ENCODE measurements at places on chromosomes 5 and 9.

DNA sequence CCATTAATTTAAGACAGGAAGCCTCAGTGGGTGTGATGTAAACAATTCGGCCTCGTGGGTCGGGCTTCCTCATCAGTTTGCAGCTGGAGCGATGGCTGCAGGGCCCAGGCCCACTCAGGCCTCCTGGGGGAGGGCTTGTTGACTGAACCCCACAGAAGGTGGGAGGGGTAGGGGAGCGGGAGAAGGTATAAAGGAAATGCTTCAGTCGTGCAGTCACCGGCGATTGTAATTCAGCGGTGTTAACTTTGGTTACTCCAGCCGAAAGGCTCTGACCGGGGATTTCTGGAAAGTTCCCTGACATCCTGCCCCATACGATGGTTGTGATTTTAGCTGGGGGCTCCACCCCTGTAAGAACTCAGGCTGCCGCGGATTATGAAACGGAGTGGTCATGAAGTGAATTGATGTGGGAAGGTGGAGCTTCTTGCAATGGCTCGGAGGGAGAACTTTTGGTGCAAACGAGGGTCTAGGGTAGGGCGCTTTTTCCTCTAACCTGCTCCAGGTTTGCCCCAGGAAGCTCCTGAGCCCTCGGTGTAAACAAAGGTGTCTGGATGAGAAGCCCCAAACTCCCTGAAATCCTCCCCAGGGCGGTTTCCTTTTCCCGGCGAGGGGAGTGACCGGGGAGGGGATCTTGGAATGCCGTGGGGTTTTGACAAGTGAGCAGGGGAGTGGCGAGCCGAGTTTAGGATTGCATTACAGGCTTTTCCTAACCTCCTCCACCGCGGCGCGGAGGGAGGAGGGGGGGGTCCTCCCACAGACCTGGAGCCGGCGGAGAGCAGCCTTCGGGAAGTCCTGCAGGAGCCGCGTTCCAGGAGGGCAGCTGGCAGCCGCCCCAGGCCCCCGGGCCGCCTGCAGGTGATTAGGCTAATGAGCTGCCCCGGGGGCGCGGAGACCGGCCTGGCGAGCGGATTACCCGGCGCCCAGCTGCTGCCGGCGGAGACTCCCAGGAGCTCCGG lies 215.5 kb downstream of the PDZD2 start:
- DNase-seq = no peak

DNA sequence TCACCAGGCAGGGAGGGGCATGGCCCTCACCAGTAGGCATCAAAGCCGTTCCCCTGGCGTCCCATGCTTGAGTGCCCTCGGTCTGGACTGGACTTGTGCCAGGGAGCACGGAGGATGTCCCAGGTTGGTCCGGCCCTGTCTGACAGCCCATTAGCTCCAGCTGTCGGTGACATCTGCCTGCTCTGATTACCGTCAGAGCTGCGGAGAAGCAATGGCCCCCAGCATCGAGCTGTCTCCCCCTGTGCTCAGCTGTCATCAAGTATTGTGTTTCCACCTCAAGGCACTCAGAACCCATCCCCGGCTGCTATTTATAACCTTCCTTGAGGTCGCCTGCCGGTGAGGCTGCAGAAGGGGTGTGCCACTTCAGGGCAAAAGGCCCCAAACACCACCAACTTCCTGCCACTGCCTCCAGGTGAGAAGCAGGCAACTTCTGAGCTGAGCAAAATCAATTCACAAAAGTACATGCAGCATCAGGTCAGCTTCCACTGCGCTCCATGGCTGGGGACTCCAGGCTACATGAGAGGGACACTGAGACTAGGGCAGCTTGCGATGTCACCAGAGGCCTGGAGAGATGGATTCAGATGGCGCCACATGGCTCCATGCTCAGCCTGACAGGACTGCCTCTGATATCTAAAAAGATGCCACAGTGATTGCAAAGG lies 142.7 kb downstream of the C5orf15 start:
- DNase-seq = no peak

- no peak for DNase-seq
Measured at GRCh38 chr9:85249313-85249621, 492.5 kb downstream of the AGTPBP1 start.

DNA sequence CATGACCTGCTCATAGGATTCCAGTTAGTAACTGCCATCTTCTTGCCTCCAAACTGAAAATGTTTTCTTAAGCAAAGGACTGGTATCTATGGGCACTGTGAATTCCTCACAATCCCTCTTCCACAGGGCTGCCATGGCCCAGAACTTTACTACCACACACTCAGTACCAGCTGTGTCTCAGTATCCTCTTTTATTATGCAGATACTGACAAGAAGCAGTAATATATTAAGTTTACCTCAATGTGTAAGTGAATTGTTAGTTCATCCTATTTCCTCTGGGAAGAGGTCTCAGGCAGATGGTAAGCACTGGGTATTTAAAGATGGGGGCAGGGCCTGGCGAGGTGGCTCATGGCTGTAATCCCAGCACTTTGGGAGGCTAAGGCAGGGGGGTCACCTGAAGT lies 320.8 kb upstream of the RFX3 start:
- DNase-seq = no peak

- no peak for DNase-seq
Measured at GRCh38 chr5:135669416-135669815, 90.6 kb upstream of the CXCL14 start.

GRCh38 chr9:107675351-107676259 lies 186.0 kb upstream of the KLF4 start:
- DNase-seq = no peak

- no peak for DNase-seq
Measured at GRCh38 chr5:932628-933250, 40.1 kb downstream of the TRIP13 start.

DNA sequence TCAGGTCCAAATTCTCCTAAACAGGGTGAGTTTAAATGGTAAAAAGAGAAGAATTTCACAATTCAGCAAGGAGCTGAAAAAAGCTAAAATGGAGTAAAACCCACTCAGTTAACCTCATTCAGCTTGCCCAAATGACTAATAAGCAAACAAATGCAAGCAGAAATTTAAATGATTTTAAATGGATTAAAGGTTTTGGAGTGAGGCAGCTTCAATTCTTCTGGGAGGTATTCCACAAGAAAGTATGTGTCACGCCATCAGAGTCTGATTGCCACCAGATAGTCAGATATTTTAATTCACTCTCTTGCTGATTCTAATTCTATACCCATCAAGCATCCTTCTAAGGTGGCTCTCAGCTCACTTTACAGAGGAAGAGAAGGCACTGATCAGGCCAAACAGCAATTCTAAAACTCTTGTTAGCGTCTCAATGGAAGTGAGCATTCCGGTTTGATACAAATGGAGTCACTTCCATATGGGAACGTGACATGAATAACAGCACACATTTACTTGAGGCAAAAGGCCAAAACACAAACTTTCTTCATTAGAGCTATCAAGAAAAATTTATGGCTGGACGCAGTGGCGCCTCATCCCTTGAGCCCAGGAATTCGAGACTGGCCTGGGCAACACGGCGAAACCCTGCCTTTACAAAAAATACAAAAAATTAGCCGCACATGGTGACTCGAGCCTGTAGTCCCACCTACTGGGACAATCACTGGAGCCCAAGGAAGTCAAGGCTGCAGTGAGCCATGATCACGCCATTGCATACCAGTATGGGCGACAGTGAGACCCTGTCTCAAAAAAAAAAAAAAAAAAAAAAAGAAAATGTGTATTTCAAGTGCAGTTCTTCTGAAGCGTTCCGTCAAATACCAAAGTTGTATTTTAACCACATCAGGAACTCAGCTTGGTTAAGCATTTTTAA lies 2.0 kb downstream of the CLK4 start:
- DNase-seq = no peak

DNA sequence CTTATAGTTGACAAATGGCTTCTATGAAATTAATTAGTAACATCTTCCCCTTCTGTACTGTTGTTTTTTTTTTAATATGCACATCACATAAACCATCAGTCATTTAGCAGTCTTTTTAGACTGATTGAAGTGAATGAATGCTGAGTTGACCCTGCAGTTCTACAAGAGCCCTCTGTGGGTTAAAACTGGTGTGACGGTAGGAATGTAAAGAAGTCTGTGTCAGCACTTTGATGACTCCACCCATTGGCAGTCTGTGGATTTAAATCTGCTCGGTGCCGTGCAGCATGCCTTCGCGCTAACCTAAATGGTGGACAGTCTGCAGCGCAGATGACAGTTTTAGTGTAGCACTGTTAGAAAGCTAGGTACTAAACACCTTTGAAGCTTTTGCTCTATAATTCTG lies 3.1 kb downstream of the GTF3C4 start:
- no peak for DNase-seq

GRCh38 chr5:178313316-178313715 lies 80.7 kb upstream of the PHYKPL start:
- no peak for DNase-seq

DNA sequence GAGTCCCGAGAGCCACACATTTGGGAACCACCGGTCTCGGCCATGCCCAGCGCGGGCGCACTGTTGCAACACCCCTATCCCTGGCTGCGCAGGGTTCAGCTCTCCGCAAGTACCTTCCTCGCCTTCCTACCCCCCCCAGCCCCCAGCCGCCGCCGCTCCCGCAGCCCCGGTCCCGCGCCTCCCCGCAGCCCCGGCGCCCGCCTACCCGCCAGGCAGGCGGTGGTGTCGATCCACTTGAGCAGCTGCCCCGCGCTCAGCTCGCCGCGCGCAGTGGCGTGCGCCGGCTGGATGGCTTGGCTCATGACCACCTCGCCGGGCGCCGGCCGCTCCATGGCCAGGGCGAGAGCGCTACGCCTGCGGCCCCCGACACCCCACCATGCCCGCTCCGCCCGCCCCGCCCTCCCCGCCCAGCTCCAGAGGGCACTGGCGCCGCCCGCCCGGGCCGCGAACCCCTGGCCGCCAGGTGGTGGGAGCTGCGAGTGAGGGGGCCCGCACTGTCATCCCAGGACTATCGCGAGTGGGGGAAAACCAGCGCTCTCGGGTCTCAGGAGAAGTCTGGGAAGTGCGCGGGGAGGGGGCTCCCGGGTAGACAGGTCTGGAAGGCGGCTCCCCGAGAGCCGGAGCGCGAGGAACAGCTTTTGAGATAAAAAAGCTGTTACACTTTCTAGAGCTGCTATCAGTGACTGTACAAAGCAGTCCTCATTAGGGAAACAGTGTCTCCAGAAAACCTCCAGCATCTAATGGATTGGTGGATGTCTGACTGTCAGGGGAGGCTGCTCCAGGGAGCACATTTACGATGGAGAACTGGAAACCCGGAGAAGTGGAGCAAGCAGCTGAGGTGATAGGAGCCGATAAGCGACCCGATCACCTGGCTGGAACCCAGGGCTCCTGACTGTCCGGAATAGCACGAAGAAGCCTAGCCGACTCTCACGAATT lies at the start of gene ACOT12:
ACOT12 (minus strand) TSS at position 352 of the 936 bp plus-strand sequence; CDS start at position 332, 20 bp downstream.
- no peak for DNase-seq

- DNase-seq = no peak
Measured at GRCh38 chr5:147466360-147466980, 43.4 kb downstream of the DPYSL3 start.

DNA sequence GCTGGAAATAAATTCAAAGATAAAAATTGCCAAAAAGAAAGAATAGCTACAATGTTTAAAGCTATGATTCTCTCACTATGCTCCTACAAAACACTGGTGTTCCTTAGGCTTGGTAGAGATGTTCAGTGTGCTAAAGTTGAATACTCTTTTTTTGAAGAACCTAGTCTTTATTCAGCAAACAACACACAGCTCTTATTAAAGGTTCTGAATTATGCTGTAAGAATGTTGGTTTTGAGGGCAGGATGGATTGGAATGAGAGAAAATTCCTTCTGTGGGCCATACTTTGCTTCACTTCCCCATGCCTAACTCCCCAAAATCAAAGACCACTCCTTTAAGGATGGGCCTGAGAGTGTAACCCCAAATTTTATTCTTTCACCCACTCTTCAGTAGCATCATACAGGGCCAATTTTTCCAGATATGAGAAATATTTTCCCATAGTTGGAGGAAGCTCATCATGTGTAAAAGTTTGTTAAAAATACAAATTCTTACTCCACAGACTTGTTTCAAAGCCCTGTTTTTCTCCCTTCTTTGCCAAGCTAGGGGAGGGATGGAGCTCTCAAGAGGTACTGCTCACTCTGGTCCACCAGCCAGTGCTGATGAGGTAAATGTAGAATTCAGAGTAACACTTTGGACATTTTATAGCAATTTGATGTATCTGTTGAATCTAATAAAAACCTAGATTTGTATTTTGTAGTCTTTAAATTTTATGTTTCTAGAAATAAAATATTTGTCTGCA lies 99.3 kb downstream of the GDNF start:
- no peak for DNase-seq

DNA sequence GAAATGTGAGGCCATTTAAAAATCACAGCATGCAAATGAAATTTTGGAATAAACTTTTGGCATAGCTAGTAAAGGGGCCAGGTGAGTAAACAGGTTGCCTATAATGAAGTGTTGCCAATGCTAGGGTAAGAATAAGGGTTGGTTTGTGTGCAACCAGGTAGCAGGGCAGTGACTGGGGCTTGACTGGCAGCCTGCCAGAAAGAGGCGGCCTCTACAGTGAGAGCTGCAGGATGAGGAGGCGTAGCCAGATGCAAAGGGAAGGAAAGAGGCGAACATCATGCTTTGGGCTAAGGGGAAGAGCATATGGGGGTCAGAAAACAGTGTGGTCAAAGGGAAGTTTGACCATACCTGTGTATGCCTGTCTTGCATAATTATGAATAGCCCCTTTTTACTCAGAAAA lies 70.6 kb downstream of the MAST4 start:
- DNase-seq = no peak

- no peak for DNase-seq
Measured at GRCh38 chr9:36598273-36598672, 25.6 kb downstream of the MELK start.

- no peak for DNase-seq
Measured at GRCh38 chr9:5644501-5644900, 15.6 kb downstream of the RIC1 start.

DNA sequence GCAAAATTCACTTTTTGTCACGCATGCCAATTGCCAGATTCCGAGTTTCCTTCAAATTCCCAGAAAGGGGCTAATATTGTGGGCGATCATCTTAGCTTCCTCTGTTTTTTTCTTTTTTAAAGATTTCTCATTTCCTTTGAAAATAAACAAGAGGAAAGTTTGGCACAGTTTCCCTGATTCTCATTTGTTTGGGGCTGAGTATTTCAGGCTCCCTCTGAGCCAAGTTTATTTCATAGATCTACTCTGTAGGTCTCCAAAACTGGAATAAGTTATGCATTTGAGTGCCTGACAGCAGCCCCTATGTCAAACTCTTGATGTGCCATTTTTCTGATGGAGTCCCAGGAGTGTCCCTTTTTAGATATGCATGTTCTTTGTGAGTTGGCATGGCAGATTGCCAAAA lies 1297.2 kb upstream of the WWC1 start:
- DNase-seq = no peak

Data from activated CD8-positive, alpha-beta memory T cell treated with anti-CD3 and anti-CD28 coated beads for 4 hours (primary cell).